Natural killer cell (primary cell): ENCODE measurements at places on chromosomes 2 and 18.

DNA sequence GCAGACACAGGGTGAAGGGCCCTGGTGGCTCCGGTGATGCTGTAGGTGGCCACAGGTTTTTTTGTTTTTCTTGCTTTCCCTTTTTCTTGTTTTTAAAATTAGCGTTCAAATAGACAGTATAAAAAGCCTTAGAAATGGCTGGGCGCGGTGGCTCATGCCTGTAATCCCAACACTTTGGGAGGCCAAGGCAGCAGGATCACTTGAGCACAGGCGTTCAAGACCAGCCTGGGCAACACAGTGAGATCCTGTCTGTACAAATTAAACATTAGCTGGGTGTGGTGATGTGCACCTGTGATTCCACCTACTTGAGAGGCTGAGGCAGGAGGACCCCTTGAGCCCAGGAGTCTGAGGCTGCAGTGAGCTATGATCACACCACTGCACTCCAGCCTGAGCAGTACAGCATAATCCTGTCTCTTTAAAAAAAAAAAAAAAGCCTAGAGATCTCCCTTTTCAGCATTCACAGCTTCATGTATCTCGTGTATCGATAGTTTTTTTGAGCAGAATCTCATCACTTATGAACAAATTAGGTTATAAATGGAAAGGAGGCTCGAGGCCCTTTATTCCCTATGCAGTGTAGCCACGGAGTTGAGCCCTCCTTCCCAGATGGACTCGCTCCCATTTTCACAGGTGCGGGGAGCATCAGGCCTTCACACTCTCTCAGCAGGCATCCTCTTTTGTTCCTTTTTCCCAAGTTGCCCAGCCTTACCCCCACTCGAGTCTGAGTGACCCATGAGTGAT, 50.8 kb downstream of the EMILIN2 start:
- no peak for DNase-seq

- no peak for DNase-seq
These were observed 1352.8 kb upstream of the SLC39A10 start for GRCh38 chr2:194304191-194304590.

- DNase-seq, result no peak
These were observed 72.2 kb downstream of the PLB1 start for GRCh38 chr2:28568036-28568435.

DNA sequence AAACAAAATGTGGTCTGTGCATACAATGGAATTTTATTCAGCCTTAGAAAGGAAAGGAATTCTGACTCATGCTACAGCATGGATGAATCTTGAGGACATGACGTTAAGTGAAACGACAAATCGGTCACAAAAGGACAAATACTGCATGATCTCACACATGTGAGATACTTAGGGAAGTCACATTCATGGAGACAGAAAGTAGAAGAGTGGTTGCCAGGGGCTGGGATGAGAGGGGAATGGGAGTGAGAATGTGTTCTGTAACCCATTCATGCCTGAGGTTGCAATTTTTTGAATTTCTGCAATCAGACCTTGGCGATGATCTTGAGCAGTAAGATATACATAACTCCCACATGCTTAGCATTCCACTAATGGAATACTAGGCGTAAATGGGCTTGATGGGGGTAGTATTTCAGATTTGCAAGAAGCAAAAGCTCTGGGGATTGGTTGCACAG, 22.0 kb downstream of the FHL2 start:
- DNase-seq, result no peak

GRCh38 chr18:33495278-33495677, 54.8 kb upstream of the CCDC178 start:
- no peak for DNase-seq

- DNase-seq, result peak; percentile 4
These were observed 167.4 kb downstream of the DPP10 start for GRCh38 chr2:114609801-114610200.

- no peak for DNase-seq
These were observed 89.7 kb downstream of the ICOS start for GRCh38 chr2:204026294-204026693.

DNA sequence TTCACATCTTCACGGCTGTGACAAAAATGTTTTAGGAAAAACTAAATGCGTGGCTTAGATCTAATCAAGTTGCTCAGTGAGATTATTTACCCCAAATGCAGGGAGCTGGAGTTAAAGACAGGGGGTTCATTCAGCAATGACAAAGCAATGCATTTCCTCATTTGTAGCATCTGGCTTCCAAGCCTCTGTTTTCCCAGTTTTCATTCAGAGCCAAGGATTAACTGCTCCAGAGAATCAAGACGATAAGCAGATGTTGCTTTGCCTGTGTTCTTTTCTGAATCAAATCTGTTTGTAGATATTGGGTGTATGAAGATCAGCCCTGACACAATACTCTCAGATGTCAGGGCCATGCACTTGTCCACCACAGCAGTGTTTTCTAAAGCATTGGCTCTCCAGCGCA, 147.4 kb upstream of the SIX2 start:
- no peak for DNase-seq

- no peak for DNase-seq
These were observed 342.7 kb downstream of the CPS1 start for GRCh38 chr2:210899131-210899530.

DNA sequence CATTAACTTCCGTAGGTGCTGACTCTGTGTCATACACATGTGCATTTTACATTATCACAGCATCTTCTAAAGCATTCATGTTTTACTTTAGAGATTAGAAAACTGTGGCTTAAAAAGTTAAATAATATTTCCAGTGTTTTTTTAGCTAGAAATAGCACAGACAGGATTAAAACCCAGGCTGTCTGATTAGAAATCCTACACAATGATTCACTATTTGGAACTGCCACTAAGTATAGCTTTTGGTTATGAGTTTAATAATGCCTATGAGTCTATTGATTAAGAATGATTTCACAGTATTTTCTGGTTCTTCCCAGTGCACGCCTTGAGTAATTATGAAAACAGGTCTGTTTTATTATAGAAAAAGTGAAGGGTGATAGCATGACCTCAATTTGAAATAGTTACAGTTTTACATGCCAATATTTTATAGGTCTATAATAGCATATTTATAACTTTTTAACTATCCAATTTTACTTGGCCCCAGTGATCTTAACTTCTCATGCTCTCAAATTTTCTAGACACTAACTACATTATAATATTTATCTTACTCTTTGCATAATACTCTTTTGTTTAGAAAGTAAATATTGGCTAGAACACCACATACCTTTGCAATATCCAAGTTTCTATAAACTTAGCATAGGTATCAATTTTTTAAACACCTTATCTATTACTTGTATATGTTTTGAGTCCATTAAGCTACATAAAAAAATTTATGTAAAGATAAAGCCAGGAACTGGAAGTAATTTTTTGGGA, 313.2 kb downstream of the RND3 start:
- no peak for DNase-seq

- DNase-seq, result no peak
These were observed 5.6 kb upstream of the EML4 start for GRCh38 chr2:42163444-42164045.

DNA sequence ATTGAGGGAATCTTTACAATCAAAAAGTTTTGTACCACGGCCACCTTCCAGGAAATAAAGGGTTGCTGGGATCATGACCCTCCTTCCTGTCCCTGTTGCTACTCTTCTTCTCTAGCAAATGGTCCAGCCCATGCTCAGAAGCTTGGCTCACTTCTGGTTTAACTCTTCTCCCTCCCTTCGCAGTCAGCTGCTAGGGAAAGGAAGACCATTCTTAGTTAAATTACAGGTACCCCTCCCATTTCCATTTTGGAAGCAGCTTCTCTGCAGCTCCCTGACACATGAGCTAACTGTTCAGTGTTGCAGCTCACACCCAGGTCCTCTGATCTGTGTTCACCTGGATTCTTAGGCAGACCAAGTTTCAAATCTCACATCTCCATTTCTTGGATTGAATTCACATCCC, 100.3 kb downstream of the DOCK10 start:
- DNase-seq, result no peak

GRCh38 chr2:170276056-170276455, 98.1 kb downstream of the MYO3B start:
- no peak for DNase-seq

- DNase-seq, result no peak
These were observed 55.4 kb downstream of the EML4 start for GRCh38 chr2:42224422-42225067.

- DNase-seq, result no peak
These were observed 186.5 kb downstream of the CCDC102B start for GRCh38 chr18:68984342-68984741.

DNA sequence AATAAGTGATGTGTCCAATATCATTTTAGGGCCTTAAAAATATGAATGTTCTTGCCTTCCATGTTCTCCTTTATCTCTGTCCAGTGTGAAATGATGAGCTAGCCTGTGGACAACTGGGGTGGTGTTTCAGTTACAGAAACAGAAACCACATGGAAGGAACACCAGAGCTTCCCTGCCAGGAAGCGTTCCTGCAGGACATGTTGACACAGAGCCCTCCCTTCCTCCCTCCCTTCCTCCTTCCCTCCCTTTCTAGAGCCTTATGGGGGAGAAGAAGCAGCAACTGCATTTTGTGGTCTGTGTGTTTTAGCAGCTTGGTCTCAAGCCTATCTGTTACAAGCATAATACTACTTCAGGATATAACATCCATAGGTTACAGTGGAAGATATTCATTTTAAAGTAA, 539.7 kb upstream of the NETO1 start:
- no peak for DNase-seq

DNA sequence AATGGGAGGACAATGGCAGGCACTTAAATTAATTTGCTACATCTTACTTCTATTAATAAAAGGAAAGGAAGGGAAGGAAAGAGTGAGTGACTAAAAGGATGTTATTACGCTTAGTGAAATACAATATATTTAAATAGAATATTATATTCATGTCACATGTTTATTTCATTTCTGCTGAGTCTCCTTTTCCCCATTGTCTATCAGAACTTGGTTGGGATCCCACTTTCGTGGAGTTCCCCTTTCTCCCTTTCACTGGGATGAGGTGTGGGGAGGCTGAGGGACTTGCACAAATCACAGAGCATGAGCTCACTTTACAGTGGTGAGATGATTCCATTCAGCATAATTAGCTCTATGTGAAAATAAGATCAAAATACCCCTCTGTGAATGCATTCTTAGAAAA, 730.6 kb downstream of the TSN start:
- DNase-seq, result no peak

GRCh38 chr2:42225573-42225972, 56.4 kb downstream of the EML4 start:
- no peak for DNase-seq

DNA sequence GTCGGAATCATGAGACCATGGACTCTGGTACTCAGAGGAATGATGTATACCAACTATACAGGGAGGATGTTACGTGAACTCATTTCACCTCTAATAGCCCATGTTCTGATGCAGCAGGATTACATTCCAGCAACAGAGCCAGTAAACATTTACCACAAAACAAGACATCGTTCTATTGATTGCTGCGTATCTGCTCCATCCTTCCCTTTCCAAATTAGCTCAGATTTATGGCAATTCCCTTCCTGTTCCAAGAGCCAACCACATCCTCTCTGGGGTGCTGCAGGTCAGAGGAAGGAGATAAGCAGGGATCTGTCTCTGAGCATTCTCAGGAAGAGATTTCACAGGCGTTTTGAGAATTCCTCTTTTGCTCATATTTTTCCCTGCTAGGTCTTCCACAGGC, 98.3 kb downstream of the KLF7 start:
- DNase-seq, result no peak

DNA sequence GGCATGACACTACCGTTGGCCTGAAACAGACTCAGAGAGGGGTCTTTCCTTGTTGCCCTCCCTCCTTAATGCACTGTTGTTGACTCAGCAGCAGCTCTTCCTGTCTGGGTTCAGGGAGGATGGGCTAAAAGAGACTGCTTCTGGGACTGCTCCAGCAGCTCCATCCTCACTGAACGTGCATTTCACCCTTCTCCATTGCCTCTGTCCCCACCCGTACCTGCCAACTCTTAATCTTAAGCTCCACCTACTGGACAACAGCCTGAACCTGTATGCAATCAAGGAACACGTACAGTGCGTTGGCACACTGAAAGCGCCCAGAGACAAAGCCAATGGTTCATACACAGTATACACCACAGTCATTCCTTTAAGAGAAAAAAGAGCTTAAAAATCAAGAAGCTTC, 230.8 kb upstream of the RAB6C start:
- peak; percentile 9 for DNase-seq
